ENCODE measurements at places on chromosomes 6 and 20.
A peak's percentile ranks its signal among the peaks of the same experiment; 100 is the strongest.

GRCh38 chr6:40960742-40961430 is 78.1 kb downstream of the UNC5CL start:
- H3K4me3 ChIP-seq: no peak overlapping the region
- H3K27ac ChIP-seq: peak overlapping the region; percentile 89
- no peaks in the 10 kb centered on the region for H3K36me3 ChIP-seq
- no peak for DNase-seq
- H3K27me3 ChIP-seq: no peaks in the 10 kb centered on the region

- no peak for DNase-seq
- no peaks in the 10 kb centered on the region for H3K4me1 ChIP-seq
- no peaks in the 10 kb centered on the region for H3K36me3 ChIP-seq
- no peak overlapping the region for H3K27ac ChIP-seq
Measured at GRCh38 chr6:126682440-126682839, 342.5 kb downstream of the CENPW start.

GRCh38 chr20:57259938-57260921 is 6.2 kb downstream of the BMP7 start:
- no peaks in the 10 kb centered on the region for H3K36me3 ChIP-seq
- no peak overlapping the region for H3K4me3 ChIP-seq
- peaks cover 97% of the 10 kb centered on the region for H3K27me3 ChIP-seq
- H3K4me1 ChIP-seq: no peaks in the 10 kb centered on the region
- H3K27ac ChIP-seq: no peak overlapping the region
- DNase-seq: no peak

GRCh38 chr6:133360194-133360593 is 119.0 kb downstream of the EYA4 start:
- no peak for DNase-seq
- no peaks in the 10 kb centered on the region for H3K36me3 ChIP-seq
- H3K27me3 ChIP-seq: no peaks in the 10 kb centered on the region
- no peak overlapping the region for H3K4me3 ChIP-seq

- peak overlapping the region; percentile 97 for H3K27ac ChIP-seq
- no peak overlapping the region for H3K4me3 ChIP-seq
- peaks cover 61% of the 10 kb centered on the region for H3K4me1 ChIP-seq
- H3K27me3 ChIP-seq: no peaks in the 10 kb centered on the region
- H3K36me3 ChIP-seq: no peaks in the 10 kb centered on the region
Measured at GRCh38 chr6:149331043-149331807, 13.7 kb downstream of the TAB2 start.

- peaks cover 36% of the 10 kb centered on the region for H3K36me3 ChIP-seq
- H3K27ac ChIP-seq: no peak overlapping the region
- H3K27me3 ChIP-seq: no peaks in the 10 kb centered on the region
- no peak overlapping the region for H3K4me3 ChIP-seq
Measured at GRCh38 chr6:143765422-143766184, 77.5 kb upstream of the LTV1 start.

GRCh38 chr6:46024124-46024769 is 8.6 kb upstream of the CLIC5 start:
- H3K36me3 ChIP-seq: no peaks in the 10 kb centered on the region
- H3K4me1 ChIP-seq: no peaks in the 10 kb centered on the region
- no peak for DNase-seq
- no peaks in the 10 kb centered on the region for H3K27me3 ChIP-seq

DNA sequence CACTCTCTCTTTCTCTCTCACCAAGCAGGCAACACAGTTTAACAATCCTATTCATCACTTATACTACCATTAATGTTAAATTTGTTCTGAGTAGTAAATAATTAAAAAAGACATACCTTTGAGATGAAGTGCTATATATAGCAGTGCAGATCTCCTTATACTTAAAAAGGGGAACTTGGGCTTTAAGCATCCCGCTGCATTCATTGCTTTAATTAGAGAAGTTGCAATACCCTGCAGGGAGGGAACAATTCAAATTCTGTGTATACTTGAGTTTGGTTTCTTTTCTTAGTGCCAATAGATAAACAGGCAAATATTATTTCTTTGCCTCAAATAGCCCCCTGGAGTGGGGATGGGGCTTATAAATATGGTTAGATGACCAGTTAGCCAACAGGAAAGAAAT is 10.8 kb upstream of the ZBTB24 start:
- no peak for DNase-seq
- no peak overlapping the region for H3K27ac ChIP-seq
- no peaks in the 10 kb centered on the region for H3K4me1 ChIP-seq
- peaks cover 3% of the 10 kb centered on the region for H3K27me3 ChIP-seq
- H3K36me3 ChIP-seq: no peaks in the 10 kb centered on the region
- no peak overlapping the region for H3K4me3 ChIP-seq

DNA sequence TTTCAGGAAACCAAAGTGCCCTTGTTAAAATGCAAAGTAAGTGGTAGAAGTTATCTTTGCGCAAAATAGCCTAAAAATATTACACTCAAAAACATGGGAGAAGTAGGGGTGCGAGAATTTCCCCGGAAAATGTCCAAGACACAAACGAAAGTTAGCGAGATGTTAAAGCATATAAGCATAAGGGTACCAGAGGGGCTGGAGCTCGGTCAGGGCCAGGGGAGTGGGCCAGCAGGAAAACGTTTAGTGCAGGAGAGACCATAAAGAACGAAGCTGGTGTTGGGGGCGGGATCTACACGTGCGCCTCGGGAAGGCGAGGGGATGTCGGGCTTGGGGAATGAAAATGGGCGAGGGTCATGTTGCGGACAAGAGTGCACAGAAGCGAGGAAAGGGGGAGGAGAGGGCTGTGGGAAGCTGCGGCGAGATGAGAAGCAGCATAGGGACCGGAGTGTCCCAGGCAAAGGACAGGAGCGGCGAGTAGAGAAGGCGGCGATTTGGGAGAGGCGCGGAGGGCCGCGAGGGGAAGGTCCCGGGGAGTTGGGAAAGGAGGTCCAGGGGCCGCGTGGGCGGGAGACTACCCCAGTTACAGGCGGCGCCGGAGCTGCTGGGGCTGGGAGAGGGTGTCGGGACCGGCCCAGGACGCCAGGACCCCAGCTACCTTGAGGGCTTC is 600 bp downstream of the XPO5 start:
- peak overlapping the region; percentile 92 for H3K4me3 ChIP-seq
- H3K36me3 ChIP-seq: peaks cover 48% of the 10 kb centered on the region
- DNase-seq: peak; percentile 62
- H3K27me3 ChIP-seq: no peaks in the 10 kb centered on the region

- H3K27me3 ChIP-seq: no peaks in the 10 kb centered on the region
- no peak overlapping the region for H3K27ac ChIP-seq
- H3K4me1 ChIP-seq: peaks cover 24% of the 10 kb centered on the region
- H3K36me3 ChIP-seq: no peaks in the 10 kb centered on the region
Measured at GRCh38 chr6:5085648-5086293, 630 bp downstream of the PPP1R3G start.

- no peak overlapping the region for H3K4me3 ChIP-seq
- no peaks in the 10 kb centered on the region for H3K4me1 ChIP-seq
- H3K36me3 ChIP-seq: peaks cover 20% of the 10 kb centered on the region
- H3K27ac ChIP-seq: no peak overlapping the region
- H3K27me3 ChIP-seq: no peaks in the 10 kb centered on the region
Measured at GRCh38 chr6:145886228-145886956, 71.8 kb upstream of the FBXO30 start.

DNA sequence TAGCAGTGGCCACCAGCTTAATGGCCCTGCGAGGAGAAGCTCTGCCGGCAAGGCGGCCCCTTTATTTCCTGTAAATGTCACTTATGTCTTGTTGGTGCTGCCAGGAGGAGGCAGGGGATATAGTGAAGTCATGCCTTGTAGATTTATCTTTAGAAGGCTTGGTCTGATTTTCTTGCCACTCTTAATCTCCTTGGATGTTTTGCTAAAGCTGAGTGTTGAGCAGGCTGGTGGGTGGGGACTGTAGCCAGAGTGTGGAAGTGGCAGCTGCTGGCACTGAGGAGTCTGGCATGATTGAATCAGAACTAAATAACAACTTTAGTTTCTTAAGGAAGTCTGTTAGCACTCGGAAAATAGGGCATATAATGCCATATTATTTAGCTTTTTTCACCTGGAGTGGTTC is 77.9 kb downstream of the PHF20 start:
- no peak for DNase-seq
- H3K36me3 ChIP-seq: peaks cover 51% of the 10 kb centered on the region
- peaks cover 7% of the 10 kb centered on the region for H3K4me1 ChIP-seq
- H3K27me3 ChIP-seq: no peaks in the 10 kb centered on the region
- no peak overlapping the region for H3K4me3 ChIP-seq

DNA sequence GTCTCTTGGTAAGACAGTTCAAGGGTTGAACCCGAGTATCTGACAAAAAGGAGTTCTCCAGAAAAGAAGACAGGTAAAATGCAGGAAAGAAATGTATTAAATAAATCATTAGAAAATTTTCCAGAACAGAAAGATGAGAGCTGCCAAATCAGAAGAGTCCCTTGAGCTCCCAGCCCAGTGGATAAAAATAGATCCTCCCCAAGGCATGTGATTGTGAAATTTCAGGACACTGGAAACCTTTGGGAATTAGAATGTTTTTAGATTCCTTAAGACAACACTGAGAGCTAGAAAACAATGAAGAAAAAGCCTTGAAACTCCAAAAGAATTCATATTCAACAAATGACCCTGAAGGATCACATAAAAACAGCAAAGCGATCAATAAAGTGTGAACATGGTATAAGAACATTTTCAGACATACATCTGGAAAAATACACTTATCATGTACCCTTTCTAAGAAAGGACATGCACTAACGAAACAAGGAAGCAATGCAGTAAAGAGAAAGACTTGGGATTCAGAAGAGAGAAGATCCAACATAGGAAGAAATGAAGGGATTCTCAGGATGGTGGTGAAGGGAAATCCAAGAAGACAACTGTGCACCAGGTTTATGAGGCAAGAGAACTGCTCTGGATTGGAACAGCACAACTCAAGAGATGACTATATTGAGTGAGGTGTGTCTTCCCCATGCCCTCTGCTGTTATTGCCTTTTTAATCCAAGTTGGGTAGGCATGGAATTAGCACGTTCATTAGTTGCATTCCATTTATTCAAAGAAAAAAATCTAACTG is 390.4 kb downstream of the SYNE1 start:
- no peaks in the 10 kb centered on the region for H3K4me1 ChIP-seq
- no peaks in the 10 kb centered on the region for H3K36me3 ChIP-seq
- no peak overlapping the region for H3K4me3 ChIP-seq
- no peaks in the 10 kb centered on the region for H3K27me3 ChIP-seq

GRCh38 chr20:57748601-57749130 is 38.9 kb upstream of the PMEPA1 start:
- peaks cover 14% of the 10 kb centered on the region for H3K4me1 ChIP-seq
- no peaks in the 10 kb centered on the region for H3K36me3 ChIP-seq
- peak; percentile 99 for DNase-seq
- H3K27me3 ChIP-seq: no peaks in the 10 kb centered on the region
- H3K27ac ChIP-seq: peak overlapping the region; percentile 56

DNA sequence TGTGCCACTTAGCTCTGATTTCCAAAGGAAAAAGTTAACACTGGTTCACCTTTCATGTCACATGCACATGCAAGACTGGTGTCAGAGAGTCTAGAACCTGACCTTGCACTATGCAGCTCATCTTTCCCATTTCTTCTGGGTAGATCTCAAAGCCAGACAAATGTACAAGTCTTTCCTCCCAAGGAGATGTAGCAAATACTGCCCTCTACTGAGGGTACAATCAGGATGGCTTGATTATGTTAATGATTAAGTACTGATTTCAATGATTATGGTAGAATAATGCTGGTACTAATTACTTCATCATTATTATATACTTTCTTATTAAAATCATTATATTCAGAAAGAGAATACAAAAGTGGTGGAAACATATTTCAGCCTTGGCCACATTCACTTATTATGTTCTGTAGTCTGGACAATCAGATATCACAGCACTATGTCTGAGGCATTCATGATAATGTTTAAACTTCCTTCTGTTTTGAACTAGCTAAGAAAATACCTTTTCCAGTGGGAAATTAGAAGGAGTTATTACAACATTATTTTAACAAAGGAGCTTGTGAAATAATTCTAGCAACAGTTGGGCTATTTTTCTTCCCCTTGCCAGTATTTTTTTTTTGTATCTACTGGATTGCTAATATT is 68.5 kb upstream of the FOXO3 start:
- H3K4me3 ChIP-seq: no peak overlapping the region
- no peaks in the 10 kb centered on the region for H3K4me1 ChIP-seq
- DNase-seq: no peak
- no peaks in the 10 kb centered on the region for H3K27me3 ChIP-seq
- no peak overlapping the region for H3K27ac ChIP-seq

DNA sequence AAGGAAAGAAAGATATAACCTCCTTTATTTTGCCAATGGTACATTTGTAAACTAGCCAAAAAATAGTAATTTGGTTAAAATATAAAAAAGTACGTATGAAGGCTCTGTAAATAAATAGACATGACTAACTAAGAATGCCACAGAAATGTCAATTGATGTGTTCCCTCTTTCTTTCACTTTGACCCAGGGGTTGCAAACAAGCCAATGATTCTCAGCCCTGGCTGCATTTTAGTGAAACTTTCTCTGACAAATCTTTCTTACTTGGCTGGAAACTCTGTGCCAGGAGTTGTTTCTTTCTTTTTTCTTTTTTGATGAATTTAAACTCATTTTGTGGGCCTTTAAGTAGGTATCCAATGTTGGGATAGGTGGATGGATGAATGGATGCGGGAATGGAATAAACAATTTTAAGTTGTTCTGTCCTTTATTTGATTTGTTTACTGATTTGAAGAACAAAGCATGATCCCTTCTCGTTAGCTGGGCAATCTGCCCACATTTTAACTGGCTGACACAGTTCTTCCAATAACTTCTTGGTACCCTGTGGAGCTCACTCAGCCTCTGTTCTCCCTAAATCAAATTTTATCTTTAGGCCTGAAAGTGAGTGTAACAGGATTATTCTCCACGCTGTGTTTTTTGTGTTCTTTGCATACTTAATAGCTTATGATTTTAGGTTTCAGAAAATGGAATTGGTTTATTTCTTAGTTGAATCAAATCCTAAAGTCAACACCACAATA is 58.6 kb upstream of the GCLC start:
- no peaks in the 10 kb centered on the region for H3K4me1 ChIP-seq
- no peak for DNase-seq
- H3K36me3 ChIP-seq: no peaks in the 10 kb centered on the region
- H3K27me3 ChIP-seq: no peaks in the 10 kb centered on the region

GRCh38 chr6:73694711-73695411 is 1.1 kb upstream of the CD109 start:
- peaks cover 25% of the 10 kb centered on the region for H3K36me3 ChIP-seq
- H3K27me3 ChIP-seq: no peaks in the 10 kb centered on the region
- H3K4me1 ChIP-seq: peaks cover 34% of the 10 kb centered on the region
- DNase-seq: no peak
